Pericardium fibroblast (primary cell): ENCODE measurements at places on chromosomes 7 and 10. TPM values are rescaled to one million over a fixed set of nuclear protein-coding genes. Genes with fewer than 3 reads are reported as not detected.

EBLN1 gene
- total RNA-seq, result not detected in 2 replicates

WDR86 gene
- total RNA-seq, result 2.3 and 7.6 TPM in 2 replicates

PLEKHS1 gene
- not detected in 2 replicates for total RNA-seq

LEP gene
- total RNA-seq, result 1.7 TPM in 1 of 2 replicates, not detected in the other

PYROXD2 gene
- total RNA-seq, result 9.0 and 17.6 TPM in 2 replicates

RBM48 gene
- 5.6 and 7.5 TPM in 2 replicates for total RNA-seq

PPP1R9A gene
- total RNA-seq, result 0.23 and 0.51 TPM in 2 replicates

ATP5MK gene
- 255 and 293 TPM in 2 replicates for total RNA-seq

TAS2R5 gene
- 0.47 and 2.0 TPM in 2 replicates for total RNA-seq

HKDC1 gene
- total RNA-seq, result 0.23 TPM in 1 of 2 replicates, not detected in the other

SHOC2 gene
- 21.8 and 26.0 TPM in 2 replicates for total RNA-seq

PKD1L1 gene
- not detected in 2 replicates for total RNA-seq

CHST15 gene
- total RNA-seq, result 7.3 and 20.4 TPM in 2 replicates

TDRD1 gene
- total RNA-seq, result 0.23 TPM in 1 of 2 replicates, not detected in the other

GHRHR gene
- not detected in 2 replicates for total RNA-seq

OR6V1 gene
- total RNA-seq, result not detected in 2 replicates

ABCA13 gene
- not detected in 2 replicates for total RNA-seq
